Ureter (tissue), 1 donor: ENCODE measurements at places on chromosomes 2 and 18. TPM values are rescaled to one million over a fixed set of nuclear protein-coding genes. Genes with fewer than 3 reads are reported as not detected.
A peak's percentile ranks its signal among the peaks of the same experiment; 100 is the strongest.

TM4SF20 gene
- total RNA-seq = not detected

GRCh38 chr2:49924044-49924817, 769.9 kb upstream of the FSHR start:
- DNase-seq = no peak

HJURP gene
- total RNA-seq = 0.31 TPM

- no peak for DNase-seq
These were observed 272.8 kb downstream of the ZNF385B start for GRCh38 chr2:179588486-179589145.

- no peak for DNase-seq
These were observed 41.0 kb downstream of the CEP192 start for GRCh38 chr18:13032173-13032572.

ZNF521 gene
- total RNA-seq = 11.6 TPM

ROCK1 gene
- total RNA-seq = 70.2 TPM

GRCh38 chr2:10889651-10890215, 22.0 kb upstream of the KCNF1 start:
- DNase-seq = no peak

- no peak for DNase-seq
These were observed 11.3 kb downstream of the LCT start for GRCh38 chr2:135825550-135826176.

GRCh38 chr2:239625971-239626734, 225.3 kb upstream of the HDAC4 start:
- peak; percentile 39 for DNase-seq

- DNase-seq = no peak
These were observed 8.1 kb upstream of the CXCR4 start for GRCh38 chr2:136126021-136126420.

- no peak for DNase-seq
These were observed 174.2 kb downstream of the PRPF40A start for GRCh38 chr2:152542995-152543481.

IL36RN gene
- total RNA-seq = not detected

DLGAP1 gene
- 0.52 TPM for total RNA-seq

DNA sequence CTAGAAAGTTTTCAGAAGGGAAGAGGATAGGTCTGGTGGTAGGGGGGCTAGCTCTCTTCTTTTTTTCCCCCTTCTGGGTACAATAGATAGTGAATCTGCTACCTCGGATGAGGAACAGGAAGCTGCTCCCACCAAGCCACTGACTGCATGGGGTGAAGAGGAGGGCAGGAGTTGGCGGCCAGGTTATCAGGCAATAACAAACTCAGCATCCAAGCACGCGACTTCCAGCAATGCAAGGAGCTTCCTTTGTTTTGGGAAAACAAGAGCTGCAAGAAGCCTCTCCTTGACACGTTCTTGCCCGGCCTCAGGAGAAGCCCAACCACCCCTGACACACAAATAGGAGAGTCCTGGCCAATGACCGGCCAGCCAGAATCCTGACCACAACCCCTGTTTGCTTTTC, 32.2 kb downstream of the NHEJ1 start:
- DNase-seq = no peak

GRCh38 chr18:7291046-7291445, 60.2 kb downstream of the LRRC30 start:
- DNase-seq = no peak

- no peak for DNase-seq
These were observed 2.3 kb downstream of the KIF5C start for GRCh38 chr2:148877403-148877740.

DNA sequence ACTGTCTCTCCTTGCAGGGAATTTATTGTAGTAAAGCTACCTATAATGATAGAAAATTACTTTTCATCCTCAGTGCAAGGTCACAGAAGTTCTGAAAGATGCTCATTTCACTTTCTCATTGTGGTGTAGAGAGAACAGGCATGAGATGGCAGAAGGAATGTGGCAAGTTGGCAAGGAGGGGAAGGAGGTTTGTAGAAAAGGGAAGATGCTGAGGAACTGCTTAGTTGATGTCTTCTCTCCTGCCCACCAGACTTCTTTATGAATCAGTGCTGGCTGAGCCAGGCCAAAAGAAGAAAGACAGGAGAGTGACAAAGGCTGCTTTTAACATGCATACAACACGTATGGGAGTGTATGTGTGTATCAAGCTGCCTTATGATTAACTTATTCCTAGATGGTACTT, 164.4 kb downstream of the PRPF40A start:
- no peak for DNase-seq

DNA sequence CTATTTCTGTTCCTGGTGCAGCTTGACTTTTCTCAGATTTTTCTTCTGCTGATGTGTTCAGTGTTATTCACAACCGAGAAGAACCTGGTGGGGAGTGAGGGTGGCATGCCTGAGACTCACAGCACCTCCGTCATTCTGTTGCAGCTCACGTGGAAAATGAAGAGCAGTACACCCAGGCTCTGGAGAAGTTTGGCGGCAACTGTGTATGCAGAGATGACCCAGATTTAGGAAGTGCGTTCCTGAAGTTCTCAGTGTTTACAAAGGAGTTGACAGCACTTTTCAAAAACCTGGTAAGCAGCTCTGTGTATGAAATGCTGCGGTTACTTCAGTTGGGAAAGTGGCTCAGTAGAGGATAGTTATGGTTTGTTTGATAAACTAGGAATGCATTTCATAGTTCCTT, 90.5 kb downstream of the ASAP2 start:
- DNase-seq = no peak

- DNase-seq = no peak
These were observed at the start of gene DLX2 for GRCh38 chr2:172102391-172103359. Gene DLX2, minus strand, starts transcription at chr2:172102900. Its CDS starts 362 bp downstream, at chr2:172102538.

MAIP1 gene
- total RNA-seq = 14.1 TPM

GRCh38 chr18:43115076-43115921, at the start of gene RIT2:
Gene RIT2, minus strand, starts transcription at chr18:43115685.
- no peak for DNase-seq

SLC19A3 gene
- total RNA-seq = 1.9 TPM

MTERF4 gene
- total RNA-seq = 37.6 TPM

GRCh38 chr2:14321357-14321756, 311.2 kb upstream of the LRATD1 start:
- DNase-seq = no peak

CDH19 gene
- 1.2 TPM for total RNA-seq

DNA sequence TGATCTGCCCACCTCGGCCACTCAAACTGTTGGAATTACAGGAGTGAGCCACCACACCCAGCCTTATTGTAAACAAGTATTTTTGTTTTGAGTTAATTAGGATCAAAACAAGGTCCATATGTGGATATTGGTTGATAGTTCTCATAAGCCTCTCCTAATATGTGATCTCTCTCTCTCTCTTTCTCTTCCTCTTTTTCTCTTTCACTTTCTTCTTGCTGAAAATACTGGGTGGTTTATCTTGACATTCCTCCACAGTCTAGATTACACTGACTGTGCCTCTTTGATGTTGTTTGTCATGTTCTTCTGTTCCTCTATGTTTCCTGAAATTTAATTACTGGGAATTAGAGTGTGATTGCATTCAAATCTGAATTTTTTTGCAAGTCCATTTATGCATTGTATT, 547.5 kb upstream of the NRXN1 start:
- no peak for DNase-seq

DNA sequence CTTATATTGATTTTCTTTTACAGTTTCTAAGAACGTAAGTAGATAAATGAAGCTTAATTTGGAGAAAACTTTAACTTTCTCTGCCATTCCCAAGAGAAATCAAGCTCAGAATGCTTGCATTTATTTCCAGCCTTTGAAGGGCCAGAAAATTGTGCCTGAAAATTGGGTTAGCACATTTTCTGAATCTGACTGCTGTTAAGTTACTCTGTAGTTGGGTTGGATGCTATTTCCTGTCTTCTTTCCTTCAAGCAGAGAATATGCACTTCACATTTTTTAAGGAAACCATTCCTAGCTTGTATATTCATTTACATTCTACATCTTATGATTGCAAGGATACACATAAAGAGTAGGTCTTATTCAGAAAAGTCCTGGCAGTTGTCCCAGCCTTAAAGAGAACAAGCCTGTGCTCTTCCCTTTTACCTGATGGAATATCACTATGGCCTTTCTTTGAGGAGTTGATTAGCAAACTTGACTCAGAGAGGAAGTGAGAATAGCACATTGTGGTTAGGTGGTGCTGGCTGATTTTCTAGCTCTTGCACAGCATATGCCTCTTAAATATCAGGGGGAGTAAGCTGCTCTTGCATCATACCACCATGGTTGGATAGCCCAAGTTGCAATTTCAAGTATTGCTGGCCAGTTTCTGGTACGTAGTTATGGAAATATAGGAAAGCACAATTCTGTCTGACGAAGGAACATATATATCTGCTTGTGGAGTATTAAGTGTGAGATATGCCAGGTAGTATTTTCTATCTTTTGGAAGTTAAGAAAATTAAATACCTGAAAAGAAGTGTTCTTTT, 133.7 kb downstream of the COMMD1 start:
- DNase-seq = no peak

TRIM43 gene
- total RNA-seq = not detected

TDRD15 gene
- 0.10 TPM for total RNA-seq

RAB27B gene
- total RNA-seq = 42.1 TPM

- DNase-seq = no peak
These were observed 209.2 kb downstream of the MYCN start for GRCh38 chr2:16149349-16150243.

- no peak for DNase-seq
These were observed 16.1 kb upstream of the CIB4 start for GRCh38 chr2:26657265-26657664.

DNA sequence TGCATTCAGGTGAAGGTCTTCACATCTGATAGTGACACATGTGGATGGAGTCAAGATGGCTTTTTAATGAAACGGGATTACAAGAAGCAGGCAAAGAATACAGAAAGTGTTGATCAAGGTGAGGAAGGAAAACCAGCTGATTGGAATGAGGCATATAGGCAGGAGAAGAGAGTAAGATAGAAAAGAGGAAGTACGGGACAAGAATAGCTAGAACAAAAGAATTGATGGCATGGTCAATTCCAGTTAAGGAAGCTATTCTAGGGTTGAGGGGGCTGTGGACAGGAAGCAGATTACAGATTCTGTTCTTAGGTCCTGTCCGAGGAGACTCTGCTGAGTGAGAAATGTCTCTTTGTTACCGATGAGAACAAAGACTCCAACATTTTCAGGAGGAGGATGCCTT, 13.2 kb upstream of the NCK2 start:
- DNase-seq = no peak

FBXO36 gene
- total RNA-seq = 3.4 TPM

GRCh38 chr2:159635006-159635789, 18.9 kb upstream of the BAZ2B start:
- no peak for DNase-seq

GRCh38 chr18:57014772-57015413, 132.0 kb upstream of the BOD1L2 start:
- no peak for DNase-seq

RFTN2 gene
- 7.0 TPM for total RNA-seq

PAIP2B gene
- 11.6 TPM for total RNA-seq

KIF5C gene
- total RNA-seq = 14.3 TPM

- peak; percentile 84 for DNase-seq
These were observed 533.7 kb upstream of the TNP1 start for GRCh38 chr2:217393585-217394032.

GRCh38 chr2:115483666-115484065, 1041.2 kb downstream of the DPP10 start:
- DNase-seq = no peak

DNA sequence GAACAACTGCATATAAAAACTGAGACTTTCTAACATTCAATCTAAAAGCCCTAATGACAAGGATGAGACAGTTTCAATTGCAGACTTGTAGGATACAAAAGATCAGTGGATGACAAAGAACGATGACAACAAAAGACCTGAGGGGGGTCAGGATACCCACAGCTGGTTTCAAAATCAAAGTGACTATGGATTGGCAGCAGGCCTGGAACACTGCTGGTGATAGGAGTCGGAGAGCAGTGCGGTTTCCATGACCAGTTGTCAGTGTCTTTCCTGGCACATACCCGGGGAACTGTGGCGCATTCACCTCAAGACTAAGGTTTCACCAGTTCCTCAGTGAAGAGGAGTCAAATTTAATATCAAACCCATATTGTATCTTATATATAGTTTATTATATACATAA, 42.0 kb downstream of the EHD3 start:
- no peak for DNase-seq

GRCh38 chr18:71371951-71372605, 1083.2 kb downstream of the SOCS6 start:
- DNase-seq = no peak

DNA sequence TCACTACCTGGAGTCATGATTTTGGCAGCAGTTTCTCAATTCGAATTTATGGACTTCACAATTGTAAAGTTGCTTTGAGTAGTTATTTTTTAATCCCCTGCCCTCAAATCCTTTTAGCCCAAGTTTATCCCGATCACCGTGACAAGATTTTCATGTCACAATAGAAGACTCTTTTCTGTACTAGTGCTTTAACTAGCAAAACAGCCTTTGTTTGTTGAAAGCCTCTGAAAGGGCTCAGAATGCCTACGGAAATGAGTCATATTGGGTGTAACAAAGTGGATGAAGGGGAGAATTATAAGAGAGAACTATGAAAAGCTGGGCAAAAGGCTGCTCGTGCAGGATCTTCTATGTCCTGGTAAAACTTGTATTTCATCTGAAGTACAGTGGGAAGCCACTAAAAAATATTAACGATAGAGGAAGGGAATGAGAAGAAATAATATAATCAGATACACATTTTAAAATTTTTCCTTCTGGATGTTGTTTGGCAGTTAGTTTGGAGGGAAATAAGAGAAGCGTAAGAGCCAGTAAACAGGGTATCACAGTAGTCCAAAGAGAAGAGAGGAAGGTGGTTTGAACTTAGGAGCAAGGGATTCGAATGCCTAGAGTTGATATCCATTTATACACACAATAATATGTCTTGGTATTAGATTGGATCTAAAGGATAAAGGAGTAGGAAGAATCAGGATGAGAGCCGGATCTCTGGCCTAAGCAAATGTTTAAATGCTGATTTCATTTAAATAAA, 114.9 kb downstream of the GALNT13 start:
- DNase-seq = no peak

- peak; percentile 87 for DNase-seq
These were observed 21.2 kb downstream of the TEX44 start for GRCh38 chr2:231613663-231614558.

EHD3 gene
- 12.7 TPM for total RNA-seq

LIMS3 gene
- total RNA-seq = 1.1 TPM

GRCh38 chr2:180717588-180717987, 262.8 kb upstream of the UBE2E3 start:
- no peak for DNase-seq
